Left kidney (tissue), 8 donors: ENCODE measurements at places on chromosomes 1 and 21.

- peak; percentile 22 for DNase-seq
Observed at GRCh38 chr1:239155466-239156091, 230.8 kb upstream of the CHRM3 start.

- DNase-seq, result no peak
Observed at GRCh38 chr1:76267631-76268030, 193.1 kb downstream of the ST6GALNAC3 start.

DNA sequence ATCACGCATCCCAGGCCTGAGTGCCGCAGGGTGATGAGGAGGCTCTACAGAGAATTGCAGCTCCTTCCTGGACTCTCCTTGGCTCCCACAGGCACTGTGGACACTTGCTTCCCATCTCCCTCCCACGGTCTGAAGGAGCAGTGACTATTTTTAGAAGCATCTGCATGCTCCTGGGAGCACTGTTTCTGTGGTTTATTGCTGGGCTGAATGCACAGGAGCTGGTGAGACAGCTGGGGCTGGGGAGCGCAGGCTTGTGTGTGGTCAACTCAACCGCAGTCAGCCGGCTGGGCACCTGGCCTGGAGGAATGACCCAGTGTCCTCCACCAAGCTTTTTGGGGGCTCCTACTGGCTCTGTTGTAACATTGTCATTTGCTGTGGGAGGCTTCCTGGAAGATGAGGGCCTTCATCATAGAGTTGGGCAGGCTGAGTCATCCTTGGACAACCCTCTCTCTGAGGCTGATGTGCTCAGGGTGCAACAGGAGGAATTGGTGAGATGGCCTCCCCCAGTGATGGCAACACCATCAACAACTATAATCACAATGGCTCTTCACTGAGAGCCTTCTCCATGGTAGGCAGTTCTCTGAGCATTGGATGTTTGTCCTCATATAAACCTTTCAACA lies 1.7 kb downstream of the NFASC start:
- no peak for DNase-seq

DNA sequence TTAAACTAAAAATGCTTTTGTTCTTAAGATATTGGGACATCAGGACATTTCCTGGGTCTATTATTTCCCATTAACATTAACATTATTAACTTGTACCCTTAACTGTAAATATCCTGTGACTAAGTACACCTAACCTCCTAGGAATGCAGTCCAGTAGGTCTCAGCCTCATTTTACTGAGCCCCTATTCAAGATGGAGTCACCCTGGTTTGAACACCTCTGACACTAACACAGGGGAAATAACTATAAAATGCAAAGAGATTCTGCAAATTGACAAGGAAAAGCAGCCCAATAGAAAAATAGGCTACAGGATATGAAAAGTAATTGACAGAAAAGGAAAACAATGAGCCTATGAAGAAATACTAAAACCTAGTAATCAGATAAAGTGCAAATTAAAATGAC lies 11.6 kb upstream of the NCMAP start:
- DNase-seq, result no peak

- peak; percentile 40 for DNase-seq
Observed at GRCh38 chr1:37513795-37514349, 694 bp downstream of the MEAF6 start.

GRCh38 chr1:181061891-181062835 lies 26.3 kb upstream of the IER5 start:
- DNase-seq, result no peak

- DNase-seq, result no peak
Observed at GRCh38 chr21:45521241-45521640, 21.0 kb downstream of the SLC19A1 start.

GRCh38 chr1:155174324-155175280 lies 953 bp downstream of the TRIM46 start:
- no peak for DNase-seq

DNA sequence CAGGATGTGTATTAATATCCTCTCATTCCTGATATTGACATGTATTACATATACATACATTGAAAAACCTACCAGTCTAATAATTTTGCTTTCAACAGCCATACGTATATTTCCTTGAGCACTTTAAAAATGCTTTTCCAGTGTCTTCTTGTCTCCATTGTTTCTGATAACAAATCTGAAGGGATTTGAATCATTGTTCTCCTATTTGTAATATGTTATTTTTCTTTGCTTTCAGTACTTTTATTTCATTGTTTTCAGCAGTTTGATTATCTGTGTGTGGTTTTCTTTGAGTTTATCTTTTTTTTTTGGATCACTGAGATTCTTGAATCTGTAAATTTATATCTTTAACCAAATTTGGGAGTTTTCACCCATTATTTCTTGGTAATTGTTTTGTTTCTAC lies 65.3 kb downstream of the RABGAP1L start:
- no peak for DNase-seq

DNA sequence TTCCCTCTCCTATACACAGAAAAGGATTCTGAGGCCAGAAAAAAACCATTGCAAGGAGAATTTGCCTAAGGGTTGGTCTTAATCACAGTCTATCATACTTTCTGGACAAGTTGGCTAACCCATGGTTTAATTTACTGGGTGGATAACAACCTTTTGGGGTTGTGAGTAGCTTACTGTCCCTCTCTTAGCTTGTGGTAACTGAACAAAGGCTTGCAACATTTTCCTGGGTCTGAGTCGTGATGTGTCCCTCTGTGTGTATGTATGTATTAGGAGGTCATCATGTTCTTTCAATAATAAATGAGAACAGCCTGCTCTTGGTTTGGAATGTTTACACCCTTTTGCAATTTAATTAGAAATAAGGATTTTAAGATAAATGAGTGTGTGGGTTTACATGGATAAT lies 36.7 kb downstream of the PAPPA2 start:
- no peak for DNase-seq

DNA sequence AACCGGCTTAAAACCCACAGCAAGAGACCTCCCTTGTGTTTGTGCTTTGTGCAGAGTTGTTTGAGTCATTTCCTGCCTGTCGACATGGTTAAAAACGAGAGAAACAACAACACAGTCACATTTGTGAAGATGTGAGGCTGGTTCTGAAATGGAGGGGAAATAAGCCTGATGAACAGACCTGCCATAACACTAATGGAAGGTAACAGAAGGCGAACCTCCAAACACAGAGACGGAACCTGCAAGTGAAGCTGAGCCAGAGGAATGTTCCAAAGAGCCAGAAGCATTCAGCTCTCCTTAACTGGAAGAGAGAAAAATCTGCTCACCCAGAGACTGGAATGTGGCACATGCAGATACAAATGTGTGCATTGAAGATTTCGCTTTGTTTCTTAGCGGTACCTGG lies 53.2 kb upstream of the RAVER2 start:
- no peak for DNase-seq

GRCh38 chr1:30518186-30518585 lies 205.2 kb downstream of the MATN1 start:
- DNase-seq, result no peak

- no peak for DNase-seq
Observed at GRCh38 chr1:61776091-61776490, 33.8 kb downstream of the PATJ start.

DNA sequence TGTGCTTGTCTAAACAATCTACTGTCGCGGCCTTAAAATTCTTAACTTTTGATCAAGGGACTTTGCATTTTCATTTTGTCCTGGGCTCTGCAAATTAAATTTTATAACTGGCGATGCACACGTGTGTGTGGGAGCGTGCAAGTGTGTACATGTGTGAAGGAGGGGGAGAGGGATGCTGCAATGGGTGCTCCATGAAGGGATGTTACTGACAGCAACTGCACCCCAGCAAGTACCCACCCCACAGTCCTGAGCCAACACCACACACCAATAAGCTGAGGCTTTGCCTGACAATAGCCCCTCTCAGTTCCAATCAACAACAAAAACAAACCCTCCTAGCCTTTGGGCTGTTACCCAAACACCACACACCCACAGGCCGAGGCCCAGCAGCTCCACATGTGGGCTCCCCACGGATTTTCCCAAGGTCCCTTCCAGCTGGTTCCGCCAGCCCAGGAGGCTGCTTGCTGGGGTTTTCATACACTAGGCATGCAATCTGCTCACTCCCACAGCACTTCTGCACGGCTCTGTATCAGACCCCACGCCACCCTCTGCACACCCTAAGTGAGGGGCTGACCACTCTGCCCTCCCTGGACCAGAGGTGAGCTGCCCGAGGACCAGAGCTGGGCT lies 32.8 kb upstream of the IFFO2 start:
- no peak for DNase-seq

DNA sequence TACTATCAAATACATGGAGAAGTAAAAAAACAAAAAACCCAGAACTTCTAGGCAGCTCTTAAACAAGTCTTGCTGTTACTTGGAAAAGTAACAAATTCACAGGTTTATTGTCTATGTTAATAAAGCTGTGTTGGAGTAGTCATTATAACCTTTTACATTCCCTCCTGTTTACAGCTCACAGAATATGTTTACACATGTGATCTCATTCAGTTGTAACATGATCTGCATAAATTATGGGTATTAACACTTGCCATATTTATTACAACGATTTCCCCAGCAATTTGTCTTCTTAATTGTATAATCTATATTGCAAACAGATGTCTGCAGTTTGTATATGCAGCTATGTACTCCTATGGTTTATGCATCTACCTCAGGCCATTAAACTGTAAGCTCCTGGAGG lies 28.6 kb downstream of the ERG start:
- no peak for DNase-seq

- no peak for DNase-seq
Observed at GRCh38 chr1:1021920-1022259, 2.0 kb downstream of the AGRN start.

GRCh38 chr21:22224261-22224660 lies 1226.1 kb downstream of the NCAM2 start:
- no peak for DNase-seq

DNA sequence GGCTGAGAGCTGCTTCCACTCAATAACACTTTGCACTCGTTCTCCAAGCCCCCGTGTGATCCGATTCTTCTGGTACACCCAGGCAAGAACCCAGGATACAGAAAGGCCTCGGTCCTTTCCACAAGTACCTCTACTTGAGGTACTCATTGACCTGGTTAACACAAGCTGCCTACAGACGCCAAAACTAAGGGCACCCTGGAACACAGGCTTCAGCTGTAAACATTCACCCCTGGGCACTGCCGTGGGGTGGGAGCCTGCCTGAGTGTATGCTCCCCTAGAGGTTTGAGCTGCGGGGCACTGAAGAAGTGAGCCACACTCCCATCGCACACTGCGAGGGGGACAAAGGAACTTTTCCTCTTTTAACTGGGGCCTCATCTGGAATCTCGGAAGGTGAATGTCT lies 30.5 kb downstream of the LRRC3 start:
- DNase-seq, result no peak

DNA sequence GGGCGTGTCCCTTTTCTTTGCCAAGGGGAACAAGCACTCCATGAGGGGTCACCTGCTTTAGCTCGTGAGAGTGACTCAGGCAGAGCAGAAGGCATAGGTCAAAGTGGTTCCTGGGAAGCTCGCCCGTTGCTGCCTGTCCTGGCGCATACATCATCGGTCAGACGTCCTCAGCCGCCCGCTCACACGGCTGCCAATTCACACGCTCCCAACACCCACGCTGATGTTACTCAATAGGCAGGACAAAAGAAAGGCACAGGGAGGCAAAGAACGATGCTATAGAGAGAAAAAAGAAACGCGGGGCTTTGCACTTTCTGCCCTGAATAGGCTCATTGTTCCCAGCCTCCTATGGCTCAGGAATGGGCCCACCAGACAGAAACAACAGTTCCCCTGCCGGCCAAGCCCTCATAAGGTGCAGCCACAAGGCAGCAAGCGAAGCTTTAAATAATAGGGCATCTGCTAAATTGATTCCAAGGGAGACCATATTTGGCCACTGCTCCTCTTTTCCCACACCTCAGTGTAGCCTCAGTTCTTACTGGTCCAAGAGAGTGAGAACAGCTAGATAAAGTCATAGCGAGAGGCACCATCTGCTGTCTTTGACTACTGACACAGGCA lies 38.7 kb downstream of the VTCN1 start:
- no peak for DNase-seq

DNA sequence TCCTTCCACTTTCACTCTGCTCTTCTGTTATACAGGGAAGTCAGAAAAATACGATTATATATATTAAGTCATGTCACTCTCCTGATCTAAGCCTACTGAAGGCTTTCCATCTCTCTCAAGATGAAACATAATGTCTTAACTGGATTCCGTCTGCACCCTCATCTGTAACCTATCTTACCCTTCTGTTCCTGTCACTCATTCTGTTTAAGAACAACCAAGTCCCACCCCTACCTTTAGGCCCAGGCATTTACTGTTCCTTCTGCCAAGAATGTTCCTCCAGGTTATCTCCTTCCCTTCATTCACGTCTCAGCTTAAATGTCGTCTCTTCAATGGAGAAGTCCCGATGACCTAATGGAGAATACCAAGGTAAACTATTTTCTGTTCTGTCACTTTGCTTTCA lies 1802.4 kb downstream of the MRPL39 start:
- no peak for DNase-seq

- DNase-seq, result no peak
Observed at GRCh38 chr1:223062177-223062576, 80.9 kb downstream of the TLR5 start.

DNA sequence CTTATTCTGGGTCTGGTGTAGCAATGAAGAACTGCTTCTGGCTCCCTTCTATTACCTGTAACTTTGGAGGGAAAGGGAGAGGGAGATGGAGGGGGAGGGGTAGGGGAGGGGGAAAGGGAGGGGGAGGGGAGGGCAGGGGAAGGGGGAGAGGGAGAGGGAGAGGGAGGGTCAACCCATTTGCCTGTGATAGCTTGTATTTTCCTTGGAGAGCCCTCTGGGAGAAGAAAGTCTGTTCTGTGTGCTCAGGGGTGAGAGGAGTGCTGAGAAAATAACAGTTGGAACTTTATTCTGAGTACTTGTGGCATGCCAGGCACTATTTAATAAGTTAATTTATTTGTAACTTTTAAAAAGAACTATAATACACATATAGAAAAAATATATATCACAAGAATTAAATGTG lies 70.7 kb upstream of the TSPAN2 start:
- no peak for DNase-seq

GRCh38 chr1:204591473-204592090 lies 75.4 kb downstream of the MDM4 start:
- DNase-seq, result no peak

- no peak for DNase-seq
Observed at GRCh38 chr1:160949881-160950280, 4.7 kb downstream of the ITLN2 start.

- no peak for DNase-seq
Observed at GRCh38 chr1:5915587-5916571, 76.3 kb downstream of the NPHP4 start.

GRCh38 chr1:221712198-221712684 lies 29.6 kb downstream of the DUSP10 start:
- DNase-seq, result no peak

GRCh38 chr1:113515498-113515897 lies 125.2 kb downstream of the MAGI3 start:
- DNase-seq, result no peak
